ENCODE measurements at places on chromosomes 4 and X.

DNA sequence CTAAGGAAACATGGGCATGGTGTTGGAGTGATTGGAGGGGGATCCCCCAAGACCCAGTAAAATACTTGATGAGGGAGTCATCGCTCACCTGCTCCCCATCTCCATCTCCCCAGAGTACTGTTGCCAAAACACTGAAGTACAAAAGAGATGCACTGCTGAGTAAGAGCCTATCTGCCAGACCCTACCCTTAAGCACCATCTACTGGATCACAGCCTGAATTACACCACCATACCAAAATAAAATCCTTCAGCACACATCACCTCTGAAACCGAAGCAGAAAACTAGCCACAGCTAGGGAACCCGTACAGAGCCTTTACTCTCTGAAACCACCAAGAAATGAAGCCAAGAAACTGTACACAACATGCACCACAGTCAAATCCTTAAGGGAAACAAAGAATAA, 466.3 kb upstream of the ACTRT1 start:
- no peak for DNase-seq

GRCh38 chr4:59195839-59196238, 2004.3 kb upstream of the ADGRL3 start:
- no peak for DNase-seq

DNA sequence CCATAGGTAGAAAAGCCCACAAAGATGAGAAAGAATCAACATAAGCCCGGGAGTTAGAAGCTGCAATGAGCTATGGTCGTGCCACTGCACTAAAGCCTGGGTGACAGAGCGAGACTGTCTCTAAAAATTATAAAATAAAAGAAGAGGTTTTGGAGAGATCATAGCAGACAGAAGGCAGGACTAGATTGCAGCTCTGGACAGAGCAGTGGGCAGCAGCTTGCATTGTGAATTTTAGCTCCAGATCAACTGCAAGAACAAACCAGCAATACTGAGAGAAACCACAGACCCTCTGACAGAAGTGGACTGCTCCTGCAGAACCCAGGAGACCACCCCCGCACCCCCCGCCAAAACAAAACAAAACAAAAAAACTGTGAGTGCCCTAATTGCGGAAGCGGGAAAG, 30.6 kb downstream of the SOWAHB start:
- DNase-seq: no peak

DNA sequence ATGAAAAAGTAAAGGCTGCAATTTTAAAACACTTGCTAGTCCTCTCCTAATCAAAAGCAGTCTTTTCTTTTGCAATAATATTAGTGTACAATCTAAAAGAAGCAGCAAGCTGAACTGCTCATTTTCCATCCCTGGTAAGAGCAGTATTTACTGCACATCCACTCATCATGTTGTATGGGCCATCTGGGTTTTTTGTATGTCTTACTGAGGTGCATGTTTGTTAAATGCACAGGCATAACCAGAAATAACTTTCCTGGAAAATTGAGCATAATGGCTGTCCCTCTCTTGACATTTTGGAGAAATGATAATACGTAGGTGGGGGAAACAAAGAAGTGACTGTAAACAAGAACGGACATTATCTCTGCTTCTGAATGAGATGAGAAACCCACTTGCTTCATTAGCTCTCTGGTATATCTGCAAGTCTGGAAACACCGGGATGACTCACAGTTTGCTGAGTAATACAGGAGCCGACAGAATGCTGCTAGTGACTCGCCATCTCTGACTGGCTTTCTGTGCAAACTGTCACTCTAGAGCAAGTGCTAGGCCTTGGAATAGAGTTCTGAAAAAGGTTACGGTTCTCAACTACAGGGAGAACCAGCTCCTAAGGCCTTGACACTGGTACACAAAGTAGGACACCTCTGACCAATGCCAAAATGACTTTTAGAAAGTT, 85.7 kb upstream of the MTM1 start:
- no peak for DNase-seq

DNA sequence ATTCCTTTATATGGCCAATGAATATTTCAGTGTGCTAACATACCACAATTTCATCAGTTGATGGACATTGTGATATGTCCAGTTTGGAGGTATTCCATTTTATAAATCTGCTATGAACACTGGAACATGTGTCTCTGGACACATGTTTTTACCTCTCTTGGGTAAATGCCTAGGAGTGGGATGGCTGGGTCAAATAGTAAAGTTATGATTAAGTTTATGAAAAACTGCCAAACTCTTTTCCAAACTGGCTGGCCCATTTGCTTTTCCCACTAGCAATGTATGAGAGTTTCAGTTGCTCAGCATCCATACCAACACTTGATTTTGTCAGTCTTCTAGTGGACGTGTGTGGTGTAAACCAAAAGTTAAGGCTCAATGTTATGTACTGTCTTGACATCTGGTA, 40.5 kb downstream of the CEP44 start:
- no peak for DNase-seq
